ENCODE measurements at places on chromosomes 1 and 21. TPM values are rescaled to one million over a fixed set of nuclear protein-coding genes. Genes with fewer than 3 reads are reported as not detected.

DNA sequence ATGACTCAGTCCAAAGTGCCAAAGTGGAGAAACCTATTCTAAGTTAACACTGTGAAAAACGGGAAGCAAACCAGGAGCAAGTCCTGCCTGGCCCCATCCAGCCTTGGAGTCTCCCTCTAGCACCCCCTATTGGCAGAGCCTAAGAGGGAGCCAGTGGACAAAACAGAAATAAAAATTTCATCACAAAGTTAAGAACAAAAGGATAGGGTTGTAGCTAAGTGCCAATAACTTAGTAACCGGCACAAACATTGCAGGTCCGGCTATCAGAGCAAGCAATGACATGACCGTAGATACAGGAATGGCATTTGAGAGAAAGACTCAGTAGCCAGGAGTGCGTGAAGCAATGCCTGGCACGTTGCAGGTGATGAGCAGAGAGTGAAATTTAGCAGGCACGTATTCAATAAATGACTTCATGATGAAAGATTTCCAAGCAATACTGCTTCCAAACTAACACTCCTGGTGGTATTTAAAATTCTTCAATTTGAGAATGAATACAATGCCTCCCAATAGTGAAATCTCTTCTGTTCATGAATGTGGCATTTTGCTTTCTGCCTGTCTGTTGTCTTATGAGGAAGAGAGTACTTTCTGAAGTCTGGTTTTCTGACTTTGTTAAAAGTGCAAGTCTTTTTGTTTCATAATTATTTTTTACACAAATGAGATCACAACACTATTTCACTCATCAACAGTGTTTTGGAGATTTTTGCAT is 391.0 kb downstream of the OMA1 start:
- H3K4me1 ChIP-seq: no peaks in the 10 kb centered on the region
- H3K27ac ChIP-seq: no peak overlapping the region
- no peak for DNase-seq

SPRR3 gene
- total RNA-seq: not detected

GRCh38 chr1:44655609-44656008 is 18.7 kb downstream of the TMEM53 start:
- peaks cover 69% of the 10 kb centered on the region for H3K36me3 ChIP-seq
- H3K4me3 ChIP-seq: no peak overlapping the region
- DNase-seq: no peak

MPL gene
- total RNA-seq: not detected

DNA sequence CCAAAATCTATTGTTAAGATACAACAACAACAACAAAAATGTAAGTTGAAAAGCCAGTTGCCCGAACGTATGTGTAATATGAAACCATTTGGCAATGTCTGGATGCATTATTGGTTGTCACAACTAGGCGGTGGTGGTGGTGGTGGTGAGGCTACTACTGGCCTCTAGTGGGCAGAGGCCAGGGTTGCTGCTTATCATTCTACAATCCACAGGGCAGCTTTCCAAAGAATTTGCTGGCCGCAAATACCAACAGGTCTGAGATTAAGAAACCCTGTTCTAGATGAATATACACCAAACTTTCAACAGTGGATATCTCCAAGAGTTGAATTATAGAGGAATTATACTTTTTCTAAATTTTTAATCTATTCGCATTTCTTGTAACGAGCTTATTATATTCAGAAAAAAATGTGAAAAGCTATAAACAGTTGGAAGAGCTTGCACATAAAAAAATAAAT is 26.8 kb upstream of the ZNF697 start:
- H3K4me3 ChIP-seq: no peak overlapping the region
- no peaks in the 10 kb centered on the region for H3K36me3 ChIP-seq
- H3K27ac ChIP-seq: no peak overlapping the region
- H3K4me1 ChIP-seq: peaks cover 14% of the 10 kb centered on the region
- no peaks in the 10 kb centered on the region for H3K27me3 ChIP-seq
